Activated CD4-positive, alpha-beta T cell treated with anti-CD3 and anti-CD28 coated beads for 48 hours (primary cell): ENCODE measurements at places on chromosomes 3 and 15.

- no peak for DNase-seq
Measured at GRCh38 chr15:35394416-35394815, 151.5 kb downstream of the DPH6 start.

GRCh38 chr3:128603811-128604775 is 46.5 kb downstream of the RPN1 start:
- no peak for DNase-seq

GRCh38 chr15:99987701-99988100 is 254.5 kb upstream of the LYSMD4 start:
- DNase-seq: no peak

GRCh38 chr3:150372320-150372719 is 35.8 kb upstream of the TSC22D2 start:
- DNase-seq: no peak

DNA sequence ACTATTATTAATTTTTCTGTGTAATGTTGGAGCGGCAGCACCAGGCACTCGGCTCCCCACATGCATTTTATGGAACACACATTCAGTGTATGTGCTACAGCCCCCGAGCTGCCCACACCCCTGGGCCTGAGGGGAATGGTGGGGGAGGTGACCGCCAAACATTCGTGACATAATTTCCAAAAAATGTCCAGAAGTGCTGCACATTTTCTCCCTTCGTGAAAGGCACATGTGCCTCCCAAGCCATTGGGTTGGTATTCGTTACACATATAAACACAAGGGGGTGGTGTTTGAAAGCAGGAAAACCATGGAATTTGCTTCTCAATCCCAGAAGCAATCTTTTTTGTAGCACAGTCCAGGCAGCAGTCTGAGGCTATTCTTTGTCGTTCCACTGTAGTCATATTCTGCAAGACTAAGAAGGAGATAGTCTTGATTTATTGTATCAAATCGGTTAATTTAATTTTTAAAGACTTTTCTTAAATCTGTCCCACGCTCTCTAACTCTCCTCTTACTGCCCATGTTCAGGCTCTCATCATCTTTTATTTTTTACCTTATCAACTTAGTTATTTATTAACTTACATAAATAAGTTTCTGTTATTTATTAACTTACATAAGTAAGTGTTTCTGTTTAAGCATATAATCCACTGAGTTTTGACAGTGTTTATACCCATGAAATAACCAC is 39.2 kb upstream of the POLR2M start:
- DNase-seq: no peak

DNA sequence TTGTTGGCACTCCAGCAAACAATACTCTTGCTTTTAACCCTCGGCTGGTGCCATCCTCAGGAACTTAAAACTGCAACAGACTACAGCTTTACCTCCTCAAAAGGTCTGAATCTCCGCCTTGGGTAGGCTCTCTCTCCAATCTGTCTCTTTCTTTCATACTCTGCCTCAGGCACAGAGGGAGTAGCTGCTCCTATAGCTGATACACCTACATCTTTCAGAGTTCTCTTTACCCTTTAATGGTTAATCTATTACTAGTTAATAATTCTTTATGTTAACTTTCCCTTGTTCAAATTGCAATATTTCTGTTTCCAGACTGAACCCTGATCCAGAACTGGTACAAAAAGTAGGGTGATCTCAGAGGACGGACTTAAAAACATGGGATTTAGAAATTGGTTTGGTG is 66.2 kb downstream of the MAP4 start:
- no peak for DNase-seq

DNA sequence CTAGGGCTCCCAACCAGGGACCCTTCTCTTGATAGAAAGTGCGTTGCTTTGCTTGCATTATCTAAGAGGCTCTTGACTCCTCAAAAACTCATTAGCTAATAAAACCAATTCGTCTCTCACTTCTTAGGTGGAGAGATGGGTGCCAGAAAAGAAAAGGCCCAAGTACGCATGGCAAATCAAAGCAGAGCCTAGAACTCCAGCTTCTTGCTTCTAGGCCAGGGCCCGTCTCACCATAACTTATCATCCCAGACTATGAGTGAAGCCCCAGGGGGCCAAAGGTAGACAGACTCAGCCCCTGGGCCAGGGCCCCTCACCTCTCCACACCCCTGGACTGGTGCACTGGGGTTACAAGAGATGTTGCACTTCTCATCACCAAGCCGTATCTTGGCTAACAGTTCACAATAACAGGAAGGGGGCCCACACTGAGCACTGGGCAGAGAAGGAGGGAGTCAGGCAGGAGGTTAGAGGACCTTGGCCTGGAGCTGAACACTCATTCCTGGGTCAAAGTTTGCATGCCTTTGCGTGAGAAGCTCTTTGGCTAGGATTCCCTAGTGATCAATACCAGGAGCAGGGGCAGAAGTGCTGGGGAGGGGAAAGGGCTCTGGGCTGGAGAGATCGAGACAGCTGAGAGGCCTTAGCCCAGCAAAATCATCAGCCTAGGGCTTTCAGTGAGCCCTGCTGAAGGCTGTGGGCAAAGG is 5.4 kb upstream of the CYP1A1 start:
- no peak for DNase-seq

- peak; percentile 53 for DNase-seq
Measured at GRCh38 chr15:62649793-62650420, 392.6 kb upstream of the TPM1 start.

DNA sequence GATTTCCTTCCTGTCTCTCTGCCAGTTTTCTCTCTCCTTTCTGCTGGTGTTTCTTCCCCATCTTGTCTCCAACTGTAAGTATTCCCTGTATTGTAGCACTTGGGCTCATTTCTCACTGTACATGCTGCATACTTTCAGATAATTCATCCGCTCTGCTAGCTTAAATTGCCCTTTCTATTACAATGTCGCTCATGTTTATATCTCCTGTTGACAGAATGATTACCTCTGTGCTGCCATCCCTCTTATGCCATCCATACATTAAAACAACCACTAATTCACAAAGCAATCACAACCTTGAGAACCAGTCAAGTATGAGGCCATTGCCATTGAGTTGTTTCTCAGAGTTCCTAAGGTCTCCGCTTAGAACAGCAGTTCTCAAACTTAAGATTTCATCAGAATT is 107.5 kb upstream of the SOX2 start:
- DNase-seq: no peak

GRCh38 chr3:107458871-107459270 is 63.9 kb upstream of the BBX start:
- no peak for DNase-seq

- DNase-seq: no peak
Measured at GRCh38 chr15:90807786-90808086, 60.7 kb upstream of the FURIN start.

DNA sequence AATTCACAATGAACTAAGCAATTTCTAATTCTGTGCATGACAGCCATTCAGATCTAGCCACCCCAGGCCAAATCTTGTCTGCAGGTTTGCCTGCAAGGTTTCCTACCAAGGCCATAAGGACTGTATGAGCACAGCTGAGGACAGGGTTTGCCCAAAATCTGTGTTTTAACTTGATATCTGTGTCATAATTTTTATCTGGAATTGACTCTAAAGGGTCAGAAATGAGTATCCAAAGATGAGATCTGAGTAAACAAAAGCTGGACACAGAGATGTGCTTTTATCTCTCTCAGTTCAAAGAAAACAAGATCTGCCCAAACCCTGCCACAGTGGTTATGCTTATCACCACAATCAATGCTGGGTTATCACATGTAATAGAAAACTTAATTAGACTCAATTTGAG is 154.6 kb upstream of the COL8A1 start:
- DNase-seq: no peak

GRCh38 chr3:83496462-83496861 is 1462.3 kb upstream of the CADM2 start:
- no peak for DNase-seq

DNA sequence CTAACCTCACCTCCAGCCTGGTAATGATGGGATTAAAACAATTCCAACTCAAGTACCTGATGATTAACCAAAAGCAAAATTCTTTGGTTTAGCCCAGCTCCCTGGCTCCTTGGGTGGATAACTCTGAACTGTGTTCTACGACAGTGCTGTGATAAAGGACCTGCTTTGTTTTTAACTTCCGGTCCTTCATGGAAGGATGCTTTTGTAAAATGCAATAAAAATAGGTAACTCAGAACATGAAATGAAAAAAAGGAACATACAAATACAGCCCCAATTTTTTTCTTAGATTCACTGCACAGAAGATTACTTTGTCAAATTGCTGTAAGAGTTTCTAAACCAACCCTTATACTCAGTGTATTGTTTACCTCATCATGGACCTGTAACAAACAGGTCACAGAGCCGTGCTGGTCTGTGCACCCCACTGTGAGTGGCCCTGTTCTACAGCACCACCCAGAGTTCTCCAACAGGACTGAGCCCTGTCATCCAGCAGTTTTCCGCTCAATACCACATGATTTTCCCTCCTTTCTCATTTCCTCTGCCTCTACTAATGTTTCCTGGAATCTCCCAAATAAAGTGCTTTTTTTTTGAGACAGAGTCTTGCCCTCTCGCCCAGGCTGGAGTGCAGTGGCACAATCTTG is 4.9 kb upstream of the PCYT1A start:
- no peak for DNase-seq

DNA sequence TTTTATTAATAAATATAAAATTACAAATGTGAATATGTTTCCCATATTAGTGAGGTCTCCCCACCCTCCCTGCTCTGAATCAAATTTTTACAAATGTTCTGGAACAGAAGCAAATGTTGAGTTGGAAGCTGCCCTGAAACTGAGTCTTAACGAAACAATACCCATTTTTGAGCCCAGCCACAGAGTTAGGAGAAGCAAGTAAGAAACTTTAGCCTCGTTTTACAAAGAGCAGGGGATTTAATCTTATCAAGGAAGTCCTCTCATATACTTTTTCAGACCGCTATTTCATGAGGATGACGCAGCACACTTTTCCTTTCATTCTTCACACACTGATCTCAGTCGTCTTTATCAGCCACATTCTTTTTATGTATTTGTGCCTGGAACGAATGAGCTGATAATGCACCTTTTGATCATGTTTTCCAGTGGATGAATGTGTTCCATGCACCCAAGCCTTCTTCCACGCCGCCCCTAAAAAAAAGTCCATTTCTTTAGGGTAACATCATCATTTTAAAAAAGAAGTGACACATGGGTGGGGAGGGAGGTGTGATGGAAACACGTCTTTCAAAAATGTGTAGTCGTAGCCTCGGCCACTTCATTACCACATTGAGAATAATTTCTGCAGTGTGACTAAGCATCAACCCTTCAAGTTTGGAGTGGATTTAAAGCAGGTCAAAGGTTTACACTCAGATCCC is 48.1 kb downstream of the SETMAR start:
- DNase-seq: peak; percentile 59

DNA sequence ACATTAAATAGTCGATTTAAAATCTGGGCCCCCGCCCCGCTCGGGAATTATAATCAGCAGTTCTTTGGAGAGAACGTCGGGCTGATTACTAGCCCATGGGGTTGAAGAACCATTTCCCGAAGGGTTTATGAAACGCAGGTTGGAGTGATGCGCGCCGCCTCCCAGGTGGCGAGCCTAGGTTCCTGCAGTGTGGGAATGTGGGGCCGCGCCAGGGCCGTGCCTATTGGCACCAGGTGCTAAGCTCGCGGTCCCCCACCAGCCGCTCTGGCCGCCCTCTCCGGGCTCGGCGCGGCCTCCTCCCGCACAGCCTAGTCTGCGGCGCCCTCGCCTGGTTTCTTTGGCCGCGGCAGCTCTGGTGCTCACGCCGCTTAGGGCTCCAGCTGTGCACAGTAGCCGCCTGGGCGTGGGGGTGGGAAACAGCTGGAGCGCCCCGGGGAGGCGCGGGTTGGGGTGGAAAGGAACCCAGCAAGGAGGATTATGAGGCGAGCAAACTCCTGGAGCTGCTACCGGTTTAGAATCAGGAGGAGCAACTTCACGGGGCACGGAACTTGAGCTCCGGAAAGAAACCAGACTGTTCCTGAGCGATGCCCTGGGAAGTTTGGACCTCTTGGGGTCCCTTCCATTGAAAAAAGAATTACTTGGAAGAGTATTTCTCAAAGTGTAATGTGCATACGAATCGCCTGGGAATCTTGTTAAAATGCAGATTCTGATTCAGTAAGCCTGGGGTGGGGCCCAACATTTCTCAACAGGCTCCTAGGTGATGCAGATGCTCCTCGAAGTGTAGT is 5.6 kb upstream of the MECOM start:
- DNase-seq: peak; percentile 72

GRCh38 chr3:195767792-195768191 is 43.9 kb downstream of the MUC4 start:
- no peak for DNase-seq

- DNase-seq: no peak
Measured at GRCh38 chr15:99537344-99537743, 28.4 kb upstream of the MEF2A start.

DNA sequence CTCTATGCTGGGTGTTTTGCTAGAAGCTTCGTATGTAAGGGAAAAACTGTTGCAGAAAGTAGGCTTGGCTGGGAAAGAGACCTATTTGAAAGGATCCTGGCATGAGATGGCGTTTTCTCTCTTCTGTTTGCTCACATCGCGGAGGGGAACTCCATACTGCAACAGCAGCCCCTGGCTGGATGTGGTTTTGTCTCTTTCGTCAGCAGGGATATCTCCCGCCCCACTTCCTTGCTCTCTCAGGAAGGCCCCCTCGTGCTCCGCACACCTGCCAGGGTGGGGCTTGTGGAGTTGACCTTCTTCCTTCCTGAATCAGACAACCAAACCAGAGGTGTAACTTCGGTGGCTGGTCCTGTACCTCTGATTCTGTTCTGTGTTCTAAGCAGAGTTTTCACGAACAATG is 26.4 kb upstream of the MYZAP start:
- peak; percentile 37 for DNase-seq

- no peak for DNase-seq
Measured at GRCh38 chr15:99435113-99435695, 130.6 kb upstream of the MEF2A start.

- DNase-seq: no peak
Measured at GRCh38 chr15:55816017-55816416, 73.1 kb upstream of the PRTG start.
